Central memory CD4-positive, alpha-beta T cell (primary cell): ENCODE measurements at places on chromosomes 6 and 20.

DNA sequence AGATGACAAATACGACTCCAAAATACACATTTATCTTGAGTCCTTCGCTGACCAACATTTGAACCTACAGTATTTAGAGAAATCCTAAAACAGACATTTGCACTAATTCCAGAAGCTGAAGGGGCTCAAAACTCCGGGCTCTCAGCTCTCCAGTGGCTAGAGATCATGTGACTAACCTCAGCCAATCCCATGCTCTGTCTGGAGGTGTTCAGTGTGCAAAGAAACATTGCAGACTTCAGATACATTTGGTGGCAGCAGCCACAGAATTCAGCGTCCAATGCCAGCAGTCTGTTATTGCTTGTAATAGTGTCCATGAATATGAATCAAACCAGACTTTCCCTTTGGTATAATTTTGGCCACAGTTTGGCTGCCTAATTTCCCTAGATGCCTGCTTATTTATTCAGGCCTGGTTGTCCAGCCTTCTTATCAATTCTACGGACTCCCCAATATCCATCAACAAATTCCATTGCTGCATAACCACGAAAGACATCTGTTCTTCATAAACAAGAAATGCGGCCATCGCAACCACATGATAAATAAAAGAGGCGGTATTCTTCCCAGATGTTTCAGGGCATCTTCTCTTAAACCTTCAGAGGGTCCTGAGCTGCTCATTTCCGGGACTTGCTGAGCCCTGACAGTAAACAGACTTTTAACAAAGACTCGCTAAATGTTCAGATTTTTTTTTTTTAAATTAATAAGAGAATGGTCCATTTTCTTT, 14.5 kb upstream of the CYP24A1 start:
- no peak for DNase-seq

DNA sequence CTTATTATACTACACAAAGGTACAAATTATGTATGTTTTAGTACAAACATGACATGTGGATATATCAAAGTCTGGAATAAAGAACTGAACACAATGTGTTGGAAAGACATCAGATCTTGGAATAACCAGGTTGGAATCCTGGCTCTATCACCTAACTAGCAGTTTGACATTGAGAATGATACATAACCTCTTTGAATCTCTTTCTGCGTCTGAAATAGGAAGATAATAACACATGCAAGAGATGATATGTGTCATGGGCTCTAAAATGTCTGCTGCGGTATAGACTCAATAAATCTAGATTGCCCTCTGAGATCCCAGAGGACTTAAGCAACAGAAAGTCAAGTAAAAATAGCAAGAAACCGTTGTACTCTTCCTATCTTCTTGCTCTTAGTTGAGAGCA, 66.8 kb upstream of the CCN2 start:
- DNase-seq = no peak

DNA sequence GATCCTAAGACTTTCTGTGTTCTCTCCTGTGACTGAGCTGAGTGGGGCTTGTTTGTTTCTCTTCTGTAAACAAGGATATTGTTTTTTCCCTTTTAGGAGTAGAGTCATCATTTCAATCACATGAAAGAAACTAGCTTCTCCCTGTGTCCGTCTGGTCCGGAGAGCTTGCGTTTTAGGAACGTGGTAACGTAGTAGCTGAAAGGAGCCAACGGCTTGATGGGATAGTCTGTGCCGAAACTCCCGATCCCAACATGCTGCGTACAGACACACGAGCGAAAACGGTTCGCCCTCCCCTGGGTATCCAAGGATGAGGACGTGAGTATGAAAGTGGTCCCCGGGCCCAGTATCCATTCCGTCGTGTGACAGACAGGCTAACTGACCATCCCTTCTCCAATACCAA, 146.5 kb downstream of the ZMYND8 start:
- DNase-seq = no peak

DNA sequence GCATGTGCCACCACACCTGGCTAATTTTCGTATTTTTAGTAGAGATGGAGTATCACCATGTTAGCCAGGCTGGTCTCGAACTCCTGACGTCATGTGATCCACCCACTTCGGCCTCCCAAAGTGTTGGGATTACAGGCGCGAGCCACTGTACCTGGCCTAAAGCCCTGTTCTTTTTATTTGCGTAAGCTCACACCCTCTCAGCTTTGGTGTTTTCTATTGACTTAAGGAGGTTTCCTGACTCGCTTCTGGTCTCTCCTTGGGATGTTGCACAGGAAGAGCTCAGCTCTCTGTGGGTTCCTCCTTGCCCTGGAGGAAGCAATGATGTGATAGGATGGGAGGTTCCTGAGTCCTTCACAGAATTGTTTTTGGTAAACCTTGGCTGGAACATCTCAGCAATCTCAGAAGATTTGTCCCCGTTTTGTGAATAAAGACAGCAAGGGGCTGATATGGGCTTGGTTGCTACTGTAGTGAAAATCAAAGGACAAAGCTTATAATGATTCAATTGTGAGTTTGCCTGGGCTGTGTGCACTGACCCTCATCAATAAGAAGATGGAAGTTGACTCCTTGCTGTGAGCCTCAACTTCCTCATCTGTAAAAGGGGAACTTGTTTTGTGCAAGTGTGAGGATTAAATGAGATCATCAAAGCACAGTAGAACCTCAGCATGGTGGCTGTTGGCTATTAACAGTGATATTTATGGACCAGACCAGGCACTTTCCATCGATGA, 27.0 kb downstream of the TOX2 start:
- no peak for DNase-seq

DNA sequence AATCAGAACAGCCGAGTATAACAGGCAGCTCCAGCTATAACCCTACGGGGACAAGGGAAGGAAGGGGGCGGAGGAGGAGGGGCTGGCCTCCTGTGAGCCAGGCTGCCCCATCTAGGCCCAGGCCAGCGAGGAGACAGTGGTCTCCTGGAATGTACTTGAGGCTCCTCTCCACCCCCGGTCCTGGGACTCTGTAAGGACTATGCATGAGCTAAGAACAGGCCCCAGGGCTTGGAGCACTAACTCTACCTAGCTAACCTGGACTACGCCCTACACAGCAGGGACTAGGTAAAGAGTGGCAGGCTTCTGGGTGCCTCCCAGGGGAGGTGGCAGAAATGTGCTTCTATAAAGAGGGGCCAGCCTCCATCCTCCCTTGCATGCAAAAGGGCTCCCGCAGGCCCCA, 8.9 kb downstream of the KCNK15 start:
- no peak for DNase-seq

DNA sequence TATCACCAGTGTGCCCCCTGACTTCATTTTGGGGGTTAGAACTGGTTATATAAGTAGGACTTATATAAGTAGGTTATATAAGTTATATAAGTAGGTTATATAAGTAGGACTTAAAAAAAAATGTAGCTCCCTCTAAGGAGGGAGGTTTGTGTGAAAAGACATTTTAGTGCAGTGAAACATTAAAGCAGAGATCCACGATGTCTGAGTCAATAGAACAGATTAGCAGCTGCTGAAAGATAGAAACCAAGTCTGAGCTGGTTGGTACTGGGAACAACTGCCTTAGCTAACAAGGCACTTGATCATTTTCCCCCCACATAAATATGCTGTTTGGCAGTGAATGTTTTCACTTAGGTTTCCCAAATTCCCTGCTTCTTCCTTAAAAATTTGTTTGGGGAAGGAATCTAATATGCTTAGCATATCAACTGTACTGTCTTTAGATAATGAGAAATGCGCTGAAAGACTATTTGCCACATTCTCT, 2.1 kb upstream of the RPS12 start:
- no peak for DNase-seq

- no peak for DNase-seq
Measured at GRCh38 chr6:118581489-118581959, 33.4 kb downstream of the PLN start.

GRCh38 chr20:46213946-46214823, 94.1 kb downstream of the CDH22 start:
- DNase-seq = no peak

DNA sequence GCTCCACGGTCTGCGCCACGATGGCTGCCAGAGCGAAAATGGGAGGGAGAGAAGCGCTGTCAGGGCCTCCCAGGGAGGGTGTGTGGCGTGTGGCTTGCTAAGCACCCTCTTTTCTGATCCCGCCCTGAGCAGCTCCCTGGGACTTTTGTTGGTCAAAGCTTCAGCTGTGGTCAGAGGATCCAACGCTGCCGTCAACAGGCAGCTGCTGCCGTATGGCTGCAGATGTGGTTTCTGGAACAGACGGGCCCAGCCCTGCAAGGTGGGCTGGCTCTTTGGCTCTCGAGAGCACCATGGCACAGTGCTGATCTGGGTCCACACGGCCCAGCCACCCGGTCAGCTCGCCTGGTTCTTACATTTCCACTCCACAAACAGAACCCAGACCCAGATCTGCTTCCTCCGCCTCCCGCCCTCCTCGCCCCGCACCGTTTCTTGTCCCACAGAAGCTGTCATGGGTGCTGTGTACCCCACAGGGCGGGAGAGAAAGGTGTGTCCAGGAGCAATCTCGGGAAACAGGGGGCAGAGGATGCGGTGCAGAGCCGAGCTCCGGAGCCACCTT, 86.0 kb upstream of the BHLHE23 start:
- no peak for DNase-seq

GRCh38 chr6:95572098-95572497, 5.2 kb upstream of the MANEA start:
- no peak for DNase-seq

DNA sequence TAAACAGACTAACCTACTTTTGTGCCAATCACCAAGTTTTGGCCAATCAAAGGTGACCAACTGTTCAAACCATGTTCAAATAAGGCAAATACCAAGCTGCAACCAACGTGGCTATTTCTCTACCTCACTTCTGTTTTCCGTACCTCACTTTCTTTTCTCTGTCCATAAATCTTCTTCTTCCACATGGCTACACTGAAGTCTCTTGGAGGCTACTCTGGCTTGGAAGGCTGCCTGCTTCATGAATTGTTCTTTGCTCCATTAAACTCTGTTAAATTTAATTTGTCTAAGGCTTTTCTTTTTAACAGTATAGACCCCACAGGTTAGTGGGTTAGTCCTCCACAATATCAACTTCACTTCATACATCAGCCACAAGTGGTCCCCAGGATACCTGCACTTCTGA, 58.8 kb downstream of the MKKS start:
- DNase-seq = no peak

DNA sequence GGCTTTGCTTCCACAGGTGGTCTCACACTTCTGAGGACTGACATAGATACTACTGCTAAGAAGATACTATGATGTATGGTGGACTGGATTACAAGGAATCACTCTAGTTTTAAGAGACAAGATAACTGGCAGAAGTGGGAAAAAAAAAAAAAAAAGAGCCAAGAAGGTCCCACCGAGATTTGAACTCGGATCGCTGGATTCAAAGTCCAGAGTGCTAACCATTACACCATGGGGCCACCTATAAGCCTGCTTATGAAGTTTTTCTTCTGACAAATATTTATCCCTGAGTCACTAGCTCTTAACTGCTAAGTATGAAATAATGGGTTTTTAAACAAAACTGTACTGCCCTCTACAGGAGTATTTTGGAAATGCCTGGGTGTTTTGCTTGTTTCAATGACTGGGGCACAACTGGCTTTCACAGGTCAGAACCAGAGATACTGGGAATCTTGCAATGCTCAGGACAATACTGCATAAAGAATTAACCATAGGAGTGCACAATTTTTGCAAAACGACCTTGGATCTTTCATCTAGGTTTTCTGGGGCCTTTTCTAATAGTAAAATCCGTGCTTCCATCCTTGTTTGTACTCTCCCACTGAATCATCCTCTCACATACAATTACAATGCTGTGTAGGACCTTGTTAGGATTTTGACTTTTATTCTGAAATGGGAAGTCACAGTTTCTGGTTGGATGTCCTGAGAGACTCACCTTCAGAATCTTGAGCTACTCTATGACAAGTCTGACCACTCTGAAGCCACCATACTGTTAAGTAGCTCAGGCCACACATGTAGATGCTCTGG, 116.3 kb downstream of the OR2B2 start:
- DNase-seq = peak; percentile 75

DNA sequence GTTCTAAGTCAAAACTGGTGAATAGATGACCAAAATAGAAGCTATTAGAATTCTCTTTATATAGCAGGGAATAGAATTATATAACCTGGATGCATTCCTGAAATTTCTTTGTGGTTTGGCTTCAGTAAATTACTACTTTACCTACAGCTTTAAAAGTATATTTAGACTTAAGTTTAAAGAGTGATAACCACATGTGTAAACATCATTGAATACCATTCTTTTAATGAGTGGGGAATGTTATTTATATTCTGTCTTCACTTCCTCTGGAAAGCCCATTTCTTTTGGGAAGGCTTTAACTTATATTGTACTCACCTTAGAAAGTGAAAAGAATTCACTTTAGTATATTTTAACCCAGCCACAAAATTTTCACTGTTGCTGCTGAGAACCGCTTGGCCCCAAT, 39.1 kb downstream of the PLEKHG1 start:
- no peak for DNase-seq

DNA sequence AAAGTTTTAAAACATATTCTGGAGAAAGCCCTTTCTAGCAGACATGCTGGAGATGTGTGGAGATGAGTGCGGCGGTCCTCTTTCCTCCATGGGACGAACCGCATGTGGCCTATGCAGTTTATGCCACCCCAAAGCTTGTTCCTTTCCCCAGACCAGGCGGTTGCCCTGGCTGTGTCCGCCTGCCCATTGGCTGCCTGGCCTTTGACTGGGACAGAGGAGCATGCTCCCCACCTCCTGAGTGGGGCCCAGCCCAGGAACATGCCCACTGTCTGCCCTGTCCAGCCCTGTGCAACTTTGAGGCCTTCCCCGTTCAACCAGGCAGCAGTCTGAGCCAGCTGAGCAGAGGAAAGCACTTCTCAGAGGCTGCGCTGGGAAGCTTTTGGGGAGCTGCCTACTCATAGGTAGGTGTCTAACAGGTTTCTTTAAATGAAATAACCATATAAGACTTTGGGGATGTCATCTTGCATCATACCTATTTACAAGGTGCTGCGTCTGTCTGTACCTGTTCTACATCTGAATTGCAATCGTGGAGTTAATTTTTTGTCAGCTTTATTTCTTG, 20.6 kb downstream of the FOXC1 start:
- DNase-seq = no peak

- DNase-seq = no peak
Measured at GRCh38 chr20:14972256-14972655, 634.8 kb upstream of the FLRT3 start.

DNA sequence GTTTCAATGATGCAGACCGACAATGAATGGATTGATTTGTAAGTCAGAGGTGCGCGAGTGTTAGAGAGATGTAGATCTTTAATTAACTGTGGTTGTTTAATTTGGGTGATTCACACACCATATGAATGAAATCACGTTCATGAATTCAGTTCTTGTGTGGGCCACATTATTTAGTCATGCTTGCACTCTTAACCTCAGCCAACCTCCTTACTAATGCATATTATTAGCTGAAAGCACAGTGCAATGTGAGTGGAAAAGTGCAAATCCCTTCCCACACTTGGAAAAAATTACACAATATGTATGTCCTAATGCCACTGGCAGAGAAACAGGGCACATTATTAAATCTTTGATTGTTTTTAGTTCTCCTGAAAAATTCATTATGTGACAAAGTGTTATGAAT, 512.5 kb downstream of the BCKDHB start:
- DNase-seq = no peak
